Right ventricle myocardium superior (tissue), 1 donor: ENCODE measurements at places on chromosomes 1 and 21. TPM values are rescaled to one million over a fixed set of nuclear protein-coding genes. Genes with fewer than 3 reads are reported as not detected.

Gene SLC9C2
- not detected for total RNA-seq

DNA sequence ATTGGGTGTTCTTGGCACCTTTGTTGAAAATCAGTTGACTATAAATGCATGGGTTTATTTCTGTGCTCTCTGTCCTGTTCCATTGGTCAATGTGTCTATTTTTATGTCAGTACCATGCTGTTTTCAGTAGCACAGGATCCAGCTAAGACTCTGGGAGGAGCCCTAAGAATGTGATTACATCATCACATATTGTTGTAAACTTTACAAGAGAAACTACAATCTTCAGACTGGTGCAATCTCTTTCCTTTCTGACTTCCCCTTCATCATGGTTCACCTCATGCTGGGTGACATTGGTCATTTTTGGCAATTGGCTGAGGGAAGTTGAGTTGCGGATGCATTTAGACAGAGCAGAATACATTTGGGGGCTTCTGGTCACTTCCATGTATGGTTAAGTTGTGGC is 88.4 kb downstream of the C21orf91 start:
- no peak for DNase-seq

DNA sequence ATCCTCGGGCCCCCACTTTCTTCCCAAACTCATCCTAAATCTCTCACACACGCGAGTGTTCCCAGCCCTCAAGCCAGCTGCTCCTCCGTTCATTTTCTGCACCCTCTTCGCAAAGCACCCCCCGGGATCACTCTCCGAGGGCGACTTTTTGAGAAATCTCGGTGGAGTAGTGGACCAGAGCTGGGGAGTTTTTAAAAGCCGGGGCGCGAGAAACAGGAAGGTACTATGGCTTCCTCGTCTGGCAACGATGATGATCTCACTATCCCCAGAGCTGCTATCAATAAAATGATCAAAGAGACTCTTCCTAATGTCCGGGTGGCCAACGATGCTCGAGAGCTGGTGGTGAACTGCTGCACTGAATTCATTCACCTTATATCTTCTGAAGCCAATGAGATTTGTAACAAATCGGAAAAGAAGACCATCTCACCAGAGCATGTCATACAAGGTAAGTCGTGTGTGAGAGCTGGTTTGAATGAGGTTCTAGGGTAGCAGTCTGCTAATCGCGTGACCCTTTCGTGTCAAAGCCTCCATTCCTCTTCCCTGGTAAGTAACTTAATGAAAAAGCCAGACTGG is 800 bp downstream of the DR1 start:
- no peak for DNase-seq

DNA sequence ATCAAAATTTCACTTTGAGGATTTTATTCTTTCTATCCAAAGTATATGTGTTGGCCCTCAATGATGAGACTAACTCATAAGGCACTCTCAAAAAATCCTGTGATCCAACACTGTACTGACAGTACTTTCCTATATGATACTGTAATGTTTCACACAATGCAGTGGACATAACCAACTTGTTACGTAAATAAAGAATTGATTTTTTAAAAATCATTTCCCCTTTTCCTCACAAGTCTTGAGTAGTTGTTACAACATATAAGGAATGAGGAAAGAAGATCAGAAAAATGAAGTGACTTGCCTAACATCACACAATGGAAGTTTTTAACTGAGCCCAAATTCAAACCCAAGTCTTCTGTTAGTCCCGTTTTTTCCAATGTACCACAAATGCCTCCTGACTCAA is 17.2 kb downstream of the PTP4A2 start:
- no peak for DNase-seq

Gene RPTN
- total RNA-seq = not detected

DNA sequence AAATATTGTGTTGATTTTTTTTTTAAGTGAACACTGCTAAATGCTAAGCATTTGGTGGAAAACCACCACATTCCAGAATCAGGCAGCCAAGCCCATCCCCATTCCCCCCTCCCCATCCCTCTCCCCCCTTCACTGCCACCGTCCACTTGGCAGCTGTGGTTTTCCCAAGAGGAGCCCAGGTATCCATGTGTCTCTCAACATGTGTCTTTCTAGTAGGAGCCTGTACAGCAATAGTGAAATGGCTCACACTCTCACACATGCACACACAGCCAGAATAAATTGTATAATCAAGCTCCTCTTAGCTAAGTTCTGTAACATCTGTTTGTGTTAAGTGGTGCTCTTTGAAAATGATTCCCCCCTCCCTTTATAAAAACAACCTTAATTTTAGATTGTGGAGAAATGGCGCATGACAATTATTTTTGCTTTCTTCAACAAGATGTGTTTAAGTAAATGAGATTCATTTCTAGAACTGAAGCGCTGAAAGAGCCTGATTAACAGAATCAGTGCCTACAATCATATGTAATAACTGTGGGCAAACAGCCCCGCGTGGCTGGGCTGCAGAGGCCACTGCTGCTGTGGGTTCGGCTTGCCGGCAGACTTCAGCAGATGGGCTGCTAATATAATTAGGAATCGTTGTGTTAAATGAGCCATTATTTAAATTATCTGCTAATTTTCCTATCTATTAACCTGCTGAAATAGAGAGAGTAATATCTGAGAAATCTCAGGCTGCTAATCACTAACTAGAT is 43.3 kb downstream of the BACE2 start:
- no peak for DNase-seq

DNA sequence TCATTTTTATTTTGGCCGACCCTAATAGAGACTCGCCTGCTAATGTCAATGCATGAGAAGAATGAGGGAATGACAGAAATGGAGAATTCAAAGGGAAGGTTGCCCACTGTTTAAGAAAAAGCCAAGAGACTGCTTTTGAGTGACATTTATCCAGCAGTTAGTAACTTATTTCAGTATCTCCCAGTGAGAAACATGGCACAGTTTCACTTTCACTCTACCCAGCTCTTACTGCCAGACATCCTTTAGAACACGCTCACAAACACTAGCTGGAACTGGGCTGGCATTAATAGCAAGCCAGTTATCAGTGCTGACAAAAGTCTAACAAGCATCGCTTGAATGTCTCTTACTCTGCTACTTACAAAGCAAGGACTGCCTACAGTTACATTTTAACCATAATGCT is 8.5 kb downstream of the GGPS1 start:
- DNase-seq = no peak

DNA sequence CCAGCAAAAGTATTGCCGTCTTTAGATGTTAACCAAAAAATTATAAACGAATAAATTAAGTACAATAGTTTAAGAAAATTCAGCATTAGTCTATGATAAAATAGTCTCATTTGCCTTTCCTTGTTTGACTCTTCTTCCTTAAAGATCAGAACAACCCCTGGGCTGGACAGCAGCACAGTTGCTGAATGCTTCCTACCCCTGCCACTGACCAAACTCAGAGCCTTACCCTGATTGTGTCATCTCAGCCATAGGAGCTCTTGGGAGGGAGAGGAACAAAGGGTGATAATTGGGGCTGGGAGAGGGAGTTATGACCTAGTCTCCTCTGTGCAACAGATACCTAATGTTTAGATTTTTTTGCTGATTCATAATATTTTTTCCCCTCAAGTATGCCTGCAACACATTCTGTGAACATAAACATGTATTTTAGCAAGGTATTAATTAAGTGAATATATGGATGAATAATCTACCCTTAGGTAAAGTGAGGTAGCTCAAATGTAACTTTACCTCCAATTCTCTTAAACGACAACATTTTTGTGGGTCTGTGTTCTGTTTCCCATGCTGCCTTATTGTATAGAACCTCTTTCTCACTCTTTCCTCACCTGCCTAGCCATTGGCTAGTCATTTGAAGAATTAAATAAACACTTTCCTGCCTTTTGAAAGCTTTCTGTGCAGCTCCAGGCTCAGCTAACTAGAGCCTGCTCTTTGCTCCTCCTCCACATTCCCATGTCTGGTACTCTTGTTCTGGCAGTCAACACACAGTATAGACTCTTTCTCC is 46.1 kb downstream of the FGGY start:
- no peak for DNase-seq

Gene TSPEAR
- total RNA-seq = 0.51 TPM

DNA sequence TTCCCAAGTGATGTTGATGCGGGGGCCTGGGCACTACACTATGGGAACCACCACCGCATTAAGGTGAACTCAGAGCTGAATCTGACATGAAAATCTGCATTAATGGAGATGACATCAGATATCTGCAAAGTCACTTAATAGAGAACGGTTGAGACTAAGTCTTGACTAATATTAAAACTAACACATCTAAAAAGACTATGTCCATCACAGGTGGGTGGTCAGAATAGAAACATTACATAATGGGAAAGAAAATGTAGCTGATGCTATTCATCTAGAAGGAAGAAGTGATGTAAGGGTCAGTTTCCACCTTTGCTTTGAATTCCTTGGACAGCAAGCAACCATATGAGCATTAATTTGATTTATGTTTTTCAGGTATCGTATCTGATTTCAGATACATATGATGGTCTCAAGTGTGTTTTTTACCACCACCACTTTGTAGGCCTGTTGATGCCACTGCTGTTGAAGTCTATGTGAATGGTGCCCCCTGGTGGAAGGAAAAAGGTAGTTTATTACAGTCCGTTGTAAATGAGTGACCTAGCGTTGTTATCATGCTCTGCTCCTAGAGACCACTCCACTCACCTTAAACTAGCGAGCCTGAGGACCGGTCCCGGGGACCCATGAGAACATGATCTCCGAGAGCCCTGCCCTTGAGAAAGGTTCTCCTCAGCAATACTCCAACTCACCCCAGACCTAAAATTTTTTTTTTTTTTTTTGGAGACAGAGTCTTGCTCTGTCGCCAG is 73.5 kb downstream of the BACH1 start:
- no peak for DNase-seq

DNA sequence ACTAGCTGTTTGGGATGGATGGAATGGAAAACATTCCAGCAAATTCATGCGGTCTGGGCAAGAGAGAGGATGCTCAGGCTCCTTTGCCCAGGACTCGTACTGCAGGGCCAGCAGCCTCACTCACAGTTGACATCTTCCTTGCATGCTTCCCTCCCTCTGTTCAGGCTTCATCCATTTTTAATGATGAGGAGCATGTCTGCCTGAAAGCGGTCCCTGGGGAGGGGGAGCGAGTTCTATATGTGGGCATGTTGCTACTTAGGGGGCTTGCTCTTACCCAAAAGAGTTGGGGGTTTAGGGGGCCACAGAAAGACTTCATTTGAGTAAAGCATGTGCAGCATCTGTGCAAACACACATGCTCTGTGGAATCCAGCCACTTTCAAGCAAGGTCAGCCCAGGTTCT is 98.2 kb downstream of the HMGB4 start:
- no peak for DNase-seq

DNA sequence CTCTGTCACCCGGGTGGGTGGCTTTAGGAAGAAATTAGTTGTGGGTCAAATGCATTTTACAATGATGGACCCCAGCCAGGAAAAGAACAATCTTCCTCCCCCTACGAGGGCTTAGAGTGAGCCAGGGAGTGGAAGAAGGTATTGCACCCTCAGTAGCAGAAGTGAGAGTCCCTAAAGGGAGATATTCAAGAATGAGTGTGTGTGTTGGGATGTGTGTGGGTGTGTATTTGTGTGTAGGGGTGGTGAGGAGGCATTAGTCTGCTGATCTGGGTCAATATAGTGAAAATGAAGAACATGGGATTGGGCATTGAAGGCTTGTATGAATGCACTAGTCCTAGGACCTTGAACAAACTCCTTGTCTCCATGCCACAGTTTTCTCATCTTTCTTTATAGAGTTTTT is 85.2 kb upstream of the RUNX1 start:
- no peak for DNase-seq
